Peyer's patch (tissue), 4 donors: ENCODE measurements at places on chromosomes 6 and 20.

DNA sequence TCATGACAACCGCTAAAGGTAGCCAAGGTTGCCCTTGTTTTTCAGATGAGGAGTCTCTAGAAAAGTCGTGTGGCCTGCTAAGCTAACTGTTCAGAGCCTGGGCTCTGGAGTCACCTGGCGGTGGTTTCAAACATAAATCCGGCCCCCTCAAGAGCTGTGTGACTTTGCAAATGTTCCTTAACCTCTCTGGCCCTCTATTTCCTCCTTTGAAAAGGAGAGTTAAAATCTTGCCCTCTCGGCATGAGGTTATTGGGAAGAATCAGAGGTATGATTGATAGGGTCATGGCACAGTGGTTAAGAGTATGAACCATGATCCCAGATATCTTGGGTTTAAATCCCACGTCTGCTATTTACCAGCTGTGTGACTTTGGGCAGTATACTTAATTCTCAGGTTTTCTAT is 5.6 kb upstream of the LBP start:
- no peak for DNase-seq

- DNase-seq: no peak
These were observed 87.8 kb upstream of the EXOC2 start for GRCh38 chr6:780706-781105.

- DNase-seq: no peak
These were observed 340.7 kb upstream of the TSHZ2 start for GRCh38 chr20:52631469-52631868.

DNA sequence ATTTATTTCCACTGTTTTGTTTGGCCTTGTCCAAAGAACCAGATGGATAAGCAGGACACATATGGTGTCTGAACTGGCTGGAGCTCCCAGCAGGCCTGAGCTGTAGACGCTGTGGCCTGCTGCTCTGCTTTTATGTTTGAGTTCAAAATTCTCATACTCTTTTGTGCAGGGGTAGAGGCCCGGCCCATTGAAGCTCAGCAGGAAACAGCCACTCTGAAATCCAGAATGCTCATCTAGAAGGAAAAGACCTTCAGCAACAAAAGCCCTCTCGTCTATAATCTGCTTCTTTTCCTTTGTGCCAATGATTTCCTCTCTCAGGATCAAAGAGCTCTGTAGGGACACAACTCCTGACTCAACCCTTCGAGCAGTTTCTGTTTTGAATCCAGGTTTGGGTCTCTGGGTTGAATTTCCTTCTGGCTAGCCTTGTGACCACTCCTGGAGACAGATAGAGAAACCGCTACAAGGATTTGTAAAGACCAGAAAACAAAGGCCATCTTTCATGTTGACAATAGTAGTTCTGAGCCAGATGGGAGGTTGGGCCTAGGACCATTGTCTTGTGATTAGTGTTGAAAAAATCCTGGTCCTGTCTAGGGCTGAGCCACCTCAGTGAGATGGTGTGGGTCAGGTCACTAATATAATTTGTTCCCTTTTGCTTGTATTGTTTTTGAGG is 446.7 kb downstream of the BCKDHB start:
- DNase-seq: no peak

DNA sequence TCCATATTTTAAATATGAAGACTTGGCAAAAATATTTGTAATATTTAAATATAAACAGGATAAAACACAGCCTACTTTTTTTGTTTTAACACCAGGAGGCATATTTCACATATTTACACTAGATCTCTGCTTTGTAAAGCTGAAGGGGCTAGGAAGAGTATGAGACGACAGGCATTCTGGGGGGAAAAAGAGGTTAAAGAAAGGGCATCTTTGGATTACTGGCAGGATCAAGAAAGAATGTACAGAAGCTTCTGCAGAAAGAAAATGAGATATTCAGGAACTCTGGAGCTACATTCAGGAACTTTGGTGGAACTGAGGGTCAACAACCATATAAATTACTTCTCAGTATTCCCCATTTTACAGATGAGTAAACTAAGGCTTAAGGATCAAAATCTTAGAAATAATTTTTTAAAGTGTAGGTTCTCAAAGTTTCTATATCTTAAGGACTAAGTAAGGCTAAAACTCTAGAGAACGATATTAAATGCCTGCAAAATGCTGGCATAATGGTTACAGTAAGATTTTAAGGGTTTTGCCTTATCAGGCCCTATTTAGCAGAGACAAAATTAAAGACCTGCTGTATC is 156.5 kb downstream of the CDK19 start:
- DNase-seq: no peak

GRCh38 chr20:37681384-37682112 is 12.3 kb upstream of the CTNNBL1 start:
- DNase-seq: no peak

DNA sequence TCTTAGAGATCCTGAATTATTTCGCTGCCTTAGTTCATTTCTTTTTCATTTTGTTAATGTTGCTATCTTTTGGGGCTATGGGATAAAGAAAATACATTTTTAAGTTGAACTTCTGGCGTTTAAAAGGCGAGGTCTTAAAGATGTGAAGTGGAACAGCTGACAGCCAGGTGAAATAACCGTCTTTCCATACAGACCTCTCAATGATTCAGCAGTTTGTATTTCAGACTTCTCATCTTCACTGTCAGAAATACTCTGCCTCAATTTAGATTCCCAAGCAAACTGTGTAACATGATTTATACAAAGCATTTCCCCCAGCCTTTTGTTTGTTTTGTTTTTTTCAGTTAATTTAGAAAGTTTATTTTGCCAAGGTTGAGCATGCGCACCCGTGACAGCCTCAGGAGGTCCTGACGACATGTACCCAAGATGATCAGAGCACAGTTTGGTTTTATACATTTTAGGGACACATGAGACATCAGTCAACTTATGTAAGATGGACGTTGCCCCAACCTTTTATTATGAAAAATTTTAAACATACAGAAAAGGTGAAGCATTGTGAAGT is 40.0 kb downstream of the SLC9A8 start:
- no peak for DNase-seq

GRCh38 chr20:49768204-49769047 is 44.2 kb upstream of the SLC9A8 start:
- DNase-seq: no peak

GRCh38 chr6:11851387-11851786 is 72.8 kb upstream of the ADTRP start:
- DNase-seq: no peak

- no peak for DNase-seq
These were observed 54.7 kb downstream of the GFOD1 start for GRCh38 chr6:13432526-13433184.

GRCh38 chr6:66628917-66629316 is 921.9 kb upstream of the EYS start:
- no peak for DNase-seq

- DNase-seq: no peak
These were observed 34.8 kb upstream of the NUP153 start for GRCh38 chr6:17741507-17741906.

GRCh38 chr6:126824226-126824625 is 294.2 kb upstream of the RSPO3 start:
- no peak for DNase-seq

DNA sequence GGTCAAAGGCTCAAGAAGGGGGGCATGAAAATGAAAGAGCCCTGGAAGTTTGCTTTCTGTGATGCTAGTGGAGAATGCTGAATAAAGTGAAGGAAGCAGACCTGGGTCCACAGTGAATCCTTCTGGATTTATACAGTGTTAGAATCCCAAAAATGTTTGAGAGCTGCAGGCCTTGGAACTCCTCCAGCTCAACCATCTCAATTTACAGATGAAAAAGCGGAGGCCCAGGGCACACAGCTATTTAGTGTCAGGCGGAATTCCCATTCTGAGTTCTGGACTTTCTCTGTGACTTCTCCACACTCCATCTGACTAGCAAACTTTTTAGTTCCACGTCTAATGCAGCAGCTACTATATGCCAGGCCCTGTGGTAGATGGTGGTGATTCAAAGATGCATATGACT is 1.5 kb upstream of the PRSS35 start:
- DNase-seq: no peak

DNA sequence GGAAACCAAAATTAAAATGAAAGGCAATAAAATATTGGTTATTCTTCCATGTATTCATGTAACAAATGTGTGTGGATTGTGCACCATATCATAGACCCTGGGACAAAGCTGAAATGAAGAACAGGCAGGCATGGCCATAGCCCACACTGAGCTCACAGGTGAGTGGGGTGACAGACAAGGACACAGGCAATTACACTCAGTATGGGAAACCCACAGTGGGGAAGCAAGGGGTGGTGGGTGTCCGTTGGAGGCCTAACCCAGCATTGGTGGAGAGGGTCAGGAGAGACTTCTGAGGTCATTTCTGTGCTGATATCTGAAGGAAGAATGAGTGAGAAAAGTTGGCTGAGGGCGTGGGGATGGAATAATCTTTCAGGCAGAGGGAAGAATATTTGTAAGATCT is 47.6 kb upstream of the MAP3K4 start:
- DNase-seq: no peak

GRCh38 chr20:60250251-60250650 is 292.0 kb downstream of the CDH26 start:
- no peak for DNase-seq

DNA sequence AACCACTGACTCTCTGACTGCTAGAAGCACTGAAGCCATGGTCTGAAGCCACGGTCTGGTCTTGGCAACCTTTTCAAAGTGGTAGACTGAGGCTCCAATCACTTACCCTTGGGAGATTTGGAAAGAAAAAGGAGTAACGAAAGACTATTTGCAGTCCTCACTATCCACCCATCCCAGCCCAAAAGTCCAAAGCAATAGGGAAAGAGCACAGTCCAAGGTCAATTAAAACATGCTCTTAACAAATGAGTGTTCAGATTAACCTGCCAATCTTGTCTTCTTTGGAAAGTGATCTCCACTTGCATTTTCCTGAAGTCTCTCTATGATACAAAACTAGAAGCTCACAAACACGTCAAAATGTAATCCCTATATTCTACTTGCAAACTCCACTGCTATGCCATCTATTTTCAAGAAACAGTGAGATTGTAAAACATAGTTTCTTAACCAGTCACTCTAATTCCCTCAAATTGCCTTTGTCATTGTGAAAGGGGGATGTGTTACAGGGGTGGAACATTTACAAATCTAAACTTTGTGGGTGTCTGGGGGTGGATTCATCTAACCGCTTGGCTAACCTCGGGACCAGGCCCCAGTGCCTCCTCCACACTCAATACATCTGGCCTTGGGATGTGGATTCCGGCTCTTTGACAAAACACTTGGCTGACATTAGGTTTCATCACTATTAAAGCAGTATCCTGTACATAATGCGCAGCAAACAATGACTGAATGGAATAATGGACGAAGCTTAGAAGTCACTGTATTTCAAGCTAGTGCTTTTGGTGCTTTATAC is 56.4 kb downstream of the B4GALT5 start:
- DNase-seq: no peak

- DNase-seq: no peak
These were observed 597.0 kb downstream of the EYS start for GRCh38 chr6:65110031-65110430.

GRCh38 chr6:155219299-155219698 is 44.5 kb upstream of the CLDN20 start:
- no peak for DNase-seq
